ENCODE measurements at places on chromosomes 6 and 20.

GRCh38 chr20:46025376-46025783 is 3.6 kb upstream of the SLC12A5 start:
- DNase-seq, result peak; percentile 48

DNA sequence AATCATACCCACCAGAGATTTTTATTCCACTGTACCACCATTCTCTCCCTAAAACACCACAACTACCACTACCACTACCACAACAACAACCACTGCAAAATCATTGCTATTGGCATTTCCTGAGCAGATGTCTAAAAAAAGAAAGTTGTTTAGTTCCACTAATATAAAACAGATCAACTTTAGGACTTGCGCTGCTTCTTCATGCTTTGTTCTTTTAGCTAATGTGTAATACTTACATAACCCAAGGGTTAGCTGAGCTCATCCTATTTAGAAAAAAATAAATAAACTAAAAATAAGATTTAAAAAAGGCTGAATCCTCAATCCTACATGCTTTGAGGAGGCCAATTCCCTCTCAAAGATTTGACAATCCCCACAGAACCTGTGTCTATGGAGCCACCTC is 11.4 kb downstream of the IYD start:
- no peak for DNase-seq

DNA sequence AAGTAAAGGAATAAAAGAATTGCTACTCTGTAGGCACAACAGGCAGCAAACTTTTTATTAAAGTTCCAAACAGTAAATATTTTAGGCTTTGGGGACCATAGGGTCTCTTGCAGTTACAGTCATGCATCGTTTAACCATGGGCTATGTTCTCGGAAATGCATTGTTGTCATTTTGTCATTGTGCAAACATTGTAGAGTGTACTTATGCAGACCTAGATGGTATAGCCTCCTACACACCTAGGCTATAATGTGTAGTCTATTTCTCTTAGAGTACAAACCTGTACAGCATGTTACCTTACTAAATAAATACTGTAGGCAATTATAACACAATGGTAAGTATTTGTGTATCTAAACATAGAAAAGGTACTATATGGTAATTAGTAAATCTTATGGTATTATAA is 54.7 kb downstream of the CDS2 start:
- DNase-seq, result no peak

DNA sequence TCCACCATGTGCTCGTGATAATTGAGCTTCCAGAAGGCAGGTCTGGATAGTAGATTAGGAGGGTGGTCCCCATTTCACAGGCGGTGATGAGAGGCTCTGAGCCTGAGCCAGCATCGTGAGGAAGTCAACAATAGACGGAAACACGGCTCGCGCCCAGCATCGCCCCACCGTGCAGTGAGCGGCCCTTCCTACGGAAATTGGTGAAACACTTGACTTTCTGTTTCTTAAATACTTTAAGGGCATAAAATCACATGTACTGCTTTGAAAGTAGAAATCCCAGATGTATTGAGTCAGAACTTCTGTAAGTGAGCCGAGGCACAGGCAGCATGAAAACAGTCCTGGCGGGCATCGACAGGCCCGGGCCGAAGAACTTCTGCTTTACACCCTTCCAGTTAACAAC is 4.3 kb upstream of the KIF25 start:
- DNase-seq, result no peak

DNA sequence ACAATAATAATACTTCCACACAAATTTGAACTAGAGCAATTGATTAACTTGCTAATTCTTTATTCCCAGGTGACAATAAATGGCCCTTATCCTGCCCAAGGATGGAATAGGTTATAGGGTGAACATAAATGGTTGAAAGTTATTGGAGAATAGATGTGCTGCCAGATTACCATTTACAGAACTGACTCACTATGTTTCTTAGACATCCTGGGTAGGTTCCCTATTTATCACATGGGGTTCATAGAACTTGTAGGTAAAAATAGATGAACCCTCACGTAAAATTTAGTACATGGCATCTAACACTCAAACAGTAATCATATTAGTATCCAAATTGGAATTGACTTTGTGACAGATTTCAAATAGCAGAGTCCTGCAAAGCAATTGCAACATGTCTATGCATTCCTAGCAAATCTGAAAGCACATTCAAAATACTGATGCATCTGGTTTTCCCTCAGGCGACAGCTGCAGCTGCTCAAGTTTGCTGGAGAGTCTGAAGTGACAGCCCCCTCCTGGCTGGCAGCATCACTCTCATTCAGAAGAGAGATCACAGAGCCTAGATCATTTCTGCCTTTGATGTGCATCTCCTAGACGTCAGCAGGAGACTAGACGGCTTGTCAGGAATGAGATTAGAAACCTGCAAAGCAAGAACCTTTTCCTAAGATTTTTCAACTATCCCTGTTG is 80.2 kb upstream of the RNF217 start:
- no peak for DNase-seq

DNA sequence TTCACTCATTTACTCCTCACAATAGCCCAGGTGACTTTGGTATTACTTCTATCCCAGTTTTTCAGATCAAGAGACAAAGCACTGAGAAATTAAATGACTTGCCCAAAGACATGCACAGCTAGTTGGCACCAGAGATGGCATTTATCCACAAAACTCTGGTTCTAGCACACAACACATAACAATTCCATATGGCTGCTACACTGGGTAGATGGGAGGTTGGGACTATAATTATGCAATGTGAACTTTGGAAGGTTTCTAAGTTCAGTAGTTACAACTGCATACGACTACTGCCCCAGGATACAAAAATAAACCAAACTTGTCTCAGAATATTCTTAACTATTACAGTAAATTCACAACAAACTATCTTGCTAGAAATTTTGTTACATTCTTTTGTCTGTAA is 54.2 kb upstream of the MLIP start:
- no peak for DNase-seq

DNA sequence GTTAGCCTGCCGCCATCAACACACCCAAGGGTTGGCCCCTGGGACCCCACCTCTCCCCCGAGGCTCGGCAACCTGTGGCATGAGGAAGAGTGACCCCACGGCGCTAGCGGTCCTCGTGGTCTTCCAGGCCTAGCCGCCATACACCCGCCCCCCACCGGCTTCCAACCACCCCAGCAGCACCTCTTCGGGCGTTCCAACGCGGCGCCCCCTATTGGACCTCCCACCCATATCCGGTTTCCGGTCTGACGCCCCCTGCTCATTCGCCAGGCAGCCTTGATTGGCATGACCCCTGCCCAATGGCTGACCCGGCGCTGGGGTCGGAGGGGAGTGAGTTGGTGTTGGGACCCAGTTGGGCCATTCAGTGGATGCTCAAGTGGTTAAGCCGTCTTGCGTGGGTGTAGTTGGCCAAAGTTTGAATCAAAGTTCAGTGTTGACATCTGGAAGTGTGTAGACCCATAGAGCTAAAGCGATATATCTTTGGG is at the start of gene GNAS-AS1:
Gene GNAS-AS1, minus strand, starts transcription at position 210 of the 482 bp plus-strand sequence.
- no peak for DNase-seq

- no peak for DNase-seq
Measured at GRCh38 chr6:134346932-134347545, 29.1 kb upstream of the SGK1 start.

- peak; percentile 3 for DNase-seq
Measured at GRCh38 chr6:132962936-132963868, 148.8 kb downstream of the RPS12 start.

- DNase-seq, result no peak
Measured at GRCh38 chr6:45666846-45667245, 289.1 kb upstream of the SUPT3H start.

GRCh38 chr6:5956939-5957338 is 49.8 kb downstream of the NRN1 start:
- no peak for DNase-seq

DNA sequence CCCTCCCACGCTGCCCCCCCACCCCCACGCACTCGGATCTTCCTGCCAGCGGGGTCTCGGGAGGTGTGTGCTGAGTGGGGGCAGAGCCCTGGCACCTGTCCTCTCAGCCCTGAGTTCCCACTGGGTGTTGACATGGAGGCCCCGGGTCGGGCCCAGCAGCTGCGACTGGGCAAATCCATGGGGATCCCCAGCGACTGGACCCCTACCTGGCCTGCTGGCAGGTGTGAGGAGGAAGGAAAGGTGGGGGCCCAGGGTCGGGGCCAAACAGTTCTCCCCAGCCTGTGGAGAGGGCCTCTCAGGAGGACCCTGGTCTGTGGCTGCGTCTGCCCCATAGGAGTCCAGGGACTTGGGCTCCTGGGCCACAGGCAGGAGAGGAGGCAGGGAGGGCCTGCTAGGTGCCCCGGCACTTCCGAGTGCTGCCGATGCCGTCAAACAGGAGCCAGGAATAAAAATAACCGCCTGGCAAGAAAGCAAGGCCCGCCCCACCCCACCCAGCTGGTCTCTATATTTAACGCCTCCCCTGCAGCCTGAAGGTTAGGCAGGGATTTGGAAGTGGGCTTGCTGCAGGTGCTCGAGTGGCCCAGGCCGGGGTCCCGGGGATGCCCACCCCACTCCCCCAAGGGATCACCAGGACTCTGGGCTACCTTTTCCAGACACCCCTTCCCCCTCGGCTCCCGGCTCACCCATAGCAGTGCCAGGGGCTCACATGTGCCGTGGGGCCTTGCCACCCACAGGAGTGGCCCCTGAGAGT is 1.4 kb upstream of the EEF1A2 start:
- DNase-seq, result peak; percentile 75

GRCh38 chr6:117547688-117548621 is 54.4 kb downstream of the GOPC start:
- DNase-seq, result peak; percentile 74

DNA sequence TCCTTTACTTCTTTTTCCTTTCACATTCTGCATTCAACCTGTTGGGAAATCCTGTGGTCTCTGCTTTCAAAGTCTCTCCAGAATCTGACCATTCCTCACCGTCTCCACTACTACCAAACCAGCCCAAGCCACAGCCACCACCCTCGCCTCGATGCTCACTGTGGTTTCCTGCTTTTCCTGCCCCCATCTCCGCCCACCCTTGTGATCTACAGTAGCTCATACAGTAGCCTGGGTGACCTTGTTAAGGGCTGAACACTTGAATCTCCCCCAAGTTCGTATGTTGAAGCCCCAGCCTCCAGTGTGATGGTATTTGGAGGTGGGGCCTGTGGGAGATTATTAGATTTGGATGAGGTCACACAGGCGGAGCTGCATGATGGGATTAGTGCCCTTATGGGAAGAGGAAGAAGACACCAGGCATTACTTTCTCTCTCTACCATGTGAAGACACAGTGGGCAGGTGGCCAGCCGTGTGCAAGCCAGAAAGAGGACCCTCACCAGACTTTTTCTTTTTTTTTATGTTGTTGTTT is 189.0 kb upstream of the UST start:
- no peak for DNase-seq

DNA sequence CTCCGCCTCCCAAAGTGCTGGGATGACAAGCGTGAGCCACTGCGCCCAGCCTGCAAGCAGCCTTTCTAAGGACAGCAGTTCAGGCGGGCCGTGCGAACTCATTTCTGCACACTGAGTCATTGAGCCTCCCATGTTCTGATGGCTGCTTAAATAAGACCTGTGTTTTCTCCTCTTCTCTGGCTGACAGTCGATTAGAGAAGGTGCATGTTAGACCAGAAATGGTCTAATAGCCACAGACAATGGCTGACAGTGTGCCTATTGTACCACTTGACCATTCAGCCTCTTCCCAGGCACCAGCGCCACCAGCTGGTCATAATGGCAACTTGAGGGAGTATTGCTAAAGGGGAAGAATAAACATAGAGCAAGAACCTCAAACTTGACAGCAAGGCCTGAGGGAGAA is 6.2 kb downstream of the CST11 start:
- no peak for DNase-seq

- no peak for DNase-seq
Measured at GRCh38 chr20:50493881-50494253, 16.3 kb upstream of the PTPN1 start.

- DNase-seq, result no peak
Measured at GRCh38 chr6:24718449-24719124, 367 bp downstream of the C6orf62 start.

DNA sequence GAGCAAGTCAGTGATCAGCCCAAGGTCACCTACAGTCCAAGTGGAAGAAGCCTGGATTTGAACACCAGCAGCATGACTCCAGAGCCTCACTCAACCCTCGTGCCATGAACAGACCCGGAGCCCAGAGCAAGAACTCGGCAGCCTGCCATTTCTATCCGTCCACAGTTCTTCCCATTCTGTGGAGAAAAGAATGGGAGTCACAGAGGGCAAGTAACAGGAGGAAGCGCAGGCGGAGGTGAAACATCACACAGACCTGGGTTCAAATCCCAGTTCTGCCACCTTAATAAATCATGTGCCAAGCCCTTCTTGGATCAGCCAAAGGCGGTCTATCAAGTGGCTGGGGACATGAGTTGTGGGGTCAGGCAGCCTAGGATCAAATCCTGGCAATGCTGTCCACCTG is 4.3 kb downstream of the PREX1 start:
- no peak for DNase-seq

GRCh38 chr6:14134211-14134910 is 16.8 kb downstream of the CD83 start:
- no peak for DNase-seq

- DNase-seq, result no peak
Measured at GRCh38 chr6:49739423-49739822, 4.8 kb downstream of the CRISP3 start.

DNA sequence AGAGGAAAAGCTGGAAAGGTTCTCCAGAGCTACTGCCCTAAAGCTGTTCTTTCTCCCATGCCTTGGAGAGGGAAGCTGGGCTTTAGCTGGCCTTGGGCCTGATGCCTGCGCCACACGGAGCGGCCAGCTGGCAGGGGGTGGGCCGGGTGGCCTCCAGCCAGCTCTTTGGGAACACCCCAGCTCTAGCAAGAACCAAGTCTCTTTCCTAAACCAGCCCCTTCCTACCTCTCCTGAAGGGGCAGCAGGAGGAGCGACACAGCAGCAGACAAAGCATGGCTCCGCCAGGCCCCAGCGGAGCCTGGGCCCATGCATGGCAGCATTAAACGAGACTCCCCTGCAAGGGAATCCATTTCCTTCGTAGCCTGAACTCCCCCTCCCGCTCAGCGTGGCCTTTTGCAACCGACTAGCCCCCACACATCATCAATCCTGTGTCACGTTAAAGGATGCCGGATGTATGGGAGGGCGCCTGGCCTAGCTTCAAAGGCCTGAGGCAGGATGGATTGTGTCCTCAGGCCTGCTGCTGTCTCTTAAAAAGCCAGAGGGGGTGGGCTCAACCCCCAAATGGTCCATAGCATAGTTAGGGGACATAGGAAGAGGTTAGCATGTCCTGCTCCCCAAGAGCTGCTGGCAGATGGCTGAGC is 14.0 kb downstream of the MRPS18A start:
- DNase-seq, result peak; percentile 79

DNA sequence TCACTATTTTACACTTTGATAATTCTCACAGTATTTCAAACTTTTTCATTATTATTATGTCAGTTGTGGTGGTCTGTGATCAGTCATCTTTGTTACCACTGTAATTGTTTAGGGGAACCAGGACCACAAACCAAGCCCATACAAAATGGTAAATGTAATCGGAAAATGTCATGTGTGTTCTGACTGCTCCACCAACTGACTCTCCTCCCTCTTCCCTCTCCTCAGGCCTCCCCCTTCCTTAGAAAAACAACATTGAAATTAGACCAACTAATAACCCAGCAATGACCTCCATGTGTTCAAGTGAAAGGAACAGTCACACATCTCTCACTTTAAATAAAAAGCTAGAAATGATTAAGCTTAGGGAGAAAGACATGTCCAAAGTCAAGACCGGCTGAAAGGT is 63.8 kb downstream of the GMDS start:
- DNase-seq, result no peak

Measured in cerebellum (tissue), 4 donors.